ENCODE measurements at places on chromosomes 11 and 22.

DNA sequence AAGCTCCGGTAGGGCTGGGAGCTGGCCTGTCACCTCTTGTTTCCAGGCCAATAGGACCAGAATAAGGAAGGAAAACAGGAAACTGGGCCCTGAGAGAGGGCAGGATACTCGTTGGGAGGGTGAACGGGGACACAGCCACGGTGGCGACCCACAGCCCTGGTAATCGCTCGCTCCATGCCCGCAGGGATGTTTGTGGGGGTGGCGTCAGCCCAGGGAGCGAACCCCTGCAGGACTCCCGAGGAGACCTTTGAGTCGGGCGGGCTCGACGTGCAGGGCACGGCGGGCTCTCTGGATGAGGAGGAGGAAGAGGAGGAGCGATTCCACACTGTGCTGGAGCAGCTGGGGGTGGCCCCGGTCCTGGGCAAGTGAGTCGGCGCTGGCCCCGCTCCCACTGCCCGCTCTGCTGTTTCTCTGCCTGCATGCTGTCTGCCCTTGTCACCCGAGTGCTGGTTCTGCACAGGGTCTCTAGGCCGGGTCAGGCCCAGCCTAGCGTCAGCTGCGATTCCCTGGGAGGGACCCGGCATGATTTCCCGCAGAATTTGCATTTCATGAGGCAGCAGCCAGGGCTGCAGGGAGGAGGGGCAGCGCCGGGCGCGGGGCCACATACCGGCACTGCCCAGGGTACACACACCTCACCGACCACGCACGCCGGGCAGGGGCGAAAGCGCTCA lies 1.6 kb downstream of the CRACR2B start:
- DNase-seq = peak; percentile 60

DNA sequence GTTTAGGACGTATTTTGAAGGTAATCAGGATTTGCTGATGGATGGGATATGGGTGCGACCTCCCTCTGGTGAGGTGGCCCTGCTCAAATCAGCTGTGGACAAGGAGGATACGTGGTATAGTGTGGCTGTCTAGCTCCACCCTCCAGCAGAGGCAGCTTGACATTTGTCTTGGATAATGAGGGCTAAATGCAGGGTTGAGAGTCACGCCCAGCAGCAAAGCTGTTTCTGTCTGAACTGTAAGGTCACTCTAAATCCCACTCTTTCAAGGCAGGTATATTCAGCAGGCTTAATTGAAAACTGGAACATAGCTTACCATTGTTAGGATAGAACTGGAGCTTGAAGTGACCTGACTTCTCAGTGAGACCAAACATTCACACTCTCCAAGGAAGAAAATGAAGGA lies 98.7 kb downstream of the SWAP70 start:
- DNase-seq = no peak

GRCh38 chr11:87325490-87325872 lies 287.7 kb downstream of the TMEM135 start:
- DNase-seq = no peak

GRCh38 chr11:95344932-95345642 lies 114.1 kb upstream of the SESN3 start:
- no peak for DNase-seq

DNA sequence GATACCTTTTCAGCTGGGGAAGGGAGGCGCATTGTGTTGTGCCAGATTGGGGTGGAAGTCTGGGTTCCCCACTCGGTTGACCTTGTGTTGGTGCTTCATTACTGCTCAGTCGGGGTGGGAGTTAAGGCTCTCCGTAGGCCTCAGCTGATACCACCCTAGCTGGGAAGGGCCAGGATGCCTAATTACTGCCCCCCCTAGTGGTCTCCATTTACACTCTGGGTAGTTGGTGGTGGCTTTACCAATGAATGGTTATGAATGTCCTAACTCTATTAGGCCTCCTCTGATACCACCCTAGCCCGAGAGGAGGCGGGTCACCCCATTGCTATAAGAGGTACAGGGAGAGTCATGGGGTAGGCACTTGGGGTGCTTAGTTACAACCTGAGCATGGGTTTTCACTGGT lies 27.5 kb upstream of the HIKESHI start:
- no peak for DNase-seq

DNA sequence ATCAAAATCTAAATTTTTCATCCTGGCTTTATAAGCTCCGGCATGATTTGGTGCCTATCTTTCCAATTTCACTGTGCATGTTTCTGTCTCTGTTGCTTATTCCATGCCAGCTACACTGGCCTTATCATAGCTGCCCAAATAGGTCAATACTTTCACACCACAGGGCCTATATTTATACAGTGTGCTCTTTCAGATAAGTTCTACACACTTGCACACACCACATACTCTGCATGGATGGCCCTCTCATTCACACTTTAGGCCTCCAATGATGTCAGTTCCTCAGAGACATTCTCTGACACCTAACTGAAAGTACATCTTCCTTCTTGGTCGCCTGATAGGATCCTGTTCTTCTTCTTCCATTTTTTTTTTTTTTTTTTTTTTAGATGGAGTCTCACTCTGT lies 7.0 kb downstream of the ALG8 start:
- DNase-seq = no peak

DNA sequence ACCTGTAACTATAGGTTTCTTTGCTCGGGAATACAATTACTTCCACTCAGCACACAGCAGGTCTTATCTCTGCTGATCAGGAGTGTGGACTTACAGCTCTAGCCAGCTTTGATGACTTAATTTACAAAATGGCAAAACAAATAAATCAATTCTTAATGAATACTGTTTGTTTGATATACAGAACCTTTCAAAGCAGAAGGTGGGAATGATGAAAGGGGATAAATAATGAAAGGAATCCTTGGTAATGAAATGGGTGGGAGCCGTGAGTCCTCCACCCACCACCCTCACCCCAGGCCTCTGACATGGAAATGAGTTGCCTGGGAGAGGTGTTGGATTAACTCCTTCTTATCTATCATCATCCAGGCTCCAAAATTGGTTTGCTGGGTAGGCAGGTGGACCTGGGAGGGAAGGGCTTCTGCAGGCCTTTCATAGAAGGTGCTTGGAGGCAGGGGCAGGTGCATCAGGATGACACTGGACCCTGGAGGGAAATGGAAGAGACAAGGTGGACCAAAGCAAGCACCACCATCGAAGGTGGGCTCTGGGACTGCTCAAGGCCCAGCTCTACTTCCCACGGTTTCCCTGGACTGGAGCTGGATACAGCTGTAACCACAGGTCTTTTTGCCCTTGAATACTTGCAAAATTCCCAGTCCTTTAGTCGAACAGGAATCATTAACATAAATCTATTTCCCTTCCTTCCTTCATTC lies 23.0 kb downstream of the POU2AF1 start:
- no peak for DNase-seq

DNA sequence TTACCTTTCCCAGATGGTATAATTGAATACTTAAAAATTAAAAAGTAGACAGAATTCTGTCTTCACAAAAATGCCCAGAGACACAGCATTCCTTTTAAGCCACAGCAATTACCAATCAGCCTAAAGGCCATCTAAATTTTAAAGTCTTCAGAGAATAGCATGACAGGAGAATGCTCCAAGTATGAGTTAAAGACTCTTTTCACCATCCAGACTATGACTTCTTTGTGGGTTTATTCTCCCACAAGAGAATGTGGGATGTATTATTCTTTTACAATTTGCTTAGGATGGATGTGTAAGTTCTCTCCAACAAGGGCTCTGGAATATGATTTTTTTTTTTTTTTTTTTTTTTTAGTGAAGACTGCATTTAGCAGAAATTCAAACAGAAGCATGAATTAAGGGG lies 249.9 kb downstream of the TTC28 start:
- DNase-seq = no peak

DNA sequence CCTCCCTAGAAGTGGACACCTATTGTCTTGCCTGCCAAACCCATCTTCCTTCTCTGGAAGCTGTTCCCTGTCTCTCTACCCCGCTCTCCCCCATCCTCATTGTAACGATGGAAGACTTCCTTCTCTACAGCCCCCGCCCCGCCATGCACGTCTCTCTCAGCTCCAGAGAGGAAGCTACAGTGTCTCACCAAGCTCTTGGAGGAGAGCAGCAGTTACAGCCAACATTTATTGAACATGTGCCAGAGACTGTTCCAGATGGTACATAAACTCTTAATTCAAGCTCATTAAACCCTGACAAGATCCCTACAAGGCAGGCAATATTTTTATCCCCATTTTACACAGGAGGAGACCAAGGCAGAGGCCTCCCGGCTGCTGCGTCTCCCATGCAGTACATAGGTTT lies 15.1 kb downstream of the MCHR1 start:
- DNase-seq = peak; percentile 12

- no peak for DNase-seq
Observed at GRCh38 chr11:7910286-7910788, 20.7 kb downstream of the OR10A6 start.
